CD4-positive, alpha-beta T cell treated with Interleukin-12 subunit alpha and Interleukin-12 subunit beta, for 1 hour (primary cell): ENCODE measurements at places on chromosomes 3 and 15.
A peak's percentile ranks its signal among the peaks of the same experiment; 100 is the strongest.

DNA sequence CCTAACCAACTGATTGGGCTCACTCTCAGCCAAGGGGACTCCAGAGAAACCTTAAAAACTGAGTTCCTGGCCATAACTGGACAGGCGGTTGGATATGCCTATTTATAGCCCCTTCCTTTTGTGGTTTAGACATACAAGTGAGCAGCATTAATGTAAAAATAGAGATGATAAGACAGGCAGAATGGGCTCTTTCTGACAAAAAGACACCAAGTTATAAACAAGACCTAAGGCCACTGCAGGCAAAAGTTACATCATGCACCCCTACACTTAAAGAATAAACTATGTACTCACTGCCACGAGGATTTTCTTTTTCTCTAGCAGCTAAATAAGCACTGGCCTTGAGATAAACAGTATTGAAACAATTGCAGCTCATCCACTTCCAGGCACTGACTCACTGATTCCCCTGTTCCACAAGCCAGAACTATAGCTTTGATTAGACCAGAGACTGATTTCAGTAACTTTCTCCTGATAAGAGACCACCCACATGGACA, 30.1 kb downstream of the SUCNR1 start:
- DNase-seq = no peak

GRCh38 chr3:108319428-108320082, 23.2 kb downstream of the HHLA2 start:
- DNase-seq = no peak

- DNase-seq = peak; percentile 87
These were observed 35.4 kb downstream of the EHD4 start for GRCh38 chr15:41936649-41937567.

- no peak for DNase-seq
These were observed 610.8 kb downstream of the MECOM start for GRCh38 chr3:169052465-169053302.

GRCh38 chr15:101004986-101005747, 86.0 kb downstream of the LRRK1 start:
- DNase-seq = no peak

- no peak for DNase-seq
These were observed 1.8 kb downstream of the RBMS3 start for GRCh38 chr3:29282427-29283230.

DNA sequence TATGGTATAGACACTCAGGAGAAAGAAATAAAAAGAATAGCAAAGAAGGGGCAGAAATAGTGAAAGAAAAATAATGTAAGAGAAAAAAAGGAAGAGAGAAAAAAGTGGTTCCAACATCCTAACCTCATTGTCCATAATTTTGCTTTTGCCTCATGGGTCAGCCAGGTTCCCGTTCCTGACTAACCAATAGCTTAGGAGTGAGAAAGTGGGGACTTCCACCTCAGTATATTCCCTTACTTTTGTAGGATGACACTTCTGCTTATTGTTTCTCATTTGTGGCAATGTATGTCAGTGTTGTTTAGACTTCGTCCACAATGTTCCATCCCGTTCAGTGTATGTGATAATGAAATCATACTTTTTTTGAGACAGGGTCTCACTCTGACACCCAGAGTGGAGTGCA, 9.3 kb upstream of the SLC12A8 start:
- no peak for DNase-seq

DNA sequence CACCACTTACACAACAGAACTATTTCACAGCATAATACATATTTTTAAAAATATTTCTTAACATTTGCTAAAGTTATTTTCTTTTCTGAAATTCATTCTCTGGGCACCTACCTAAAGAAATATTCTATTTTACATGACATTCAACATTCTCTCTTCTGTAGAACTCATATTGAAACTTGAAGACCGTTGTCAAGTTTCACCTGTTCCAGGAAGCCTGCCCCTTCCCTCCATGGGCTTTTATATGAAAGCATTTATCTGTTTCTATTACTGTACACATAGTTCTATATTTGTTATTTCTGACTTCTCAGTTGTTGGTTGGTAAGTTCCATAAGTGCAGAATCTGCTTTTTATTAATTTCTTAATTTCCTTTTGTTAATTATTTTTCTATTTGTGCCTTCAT, 204.3 kb upstream of the ALCAM start:
- DNase-seq = no peak

DNA sequence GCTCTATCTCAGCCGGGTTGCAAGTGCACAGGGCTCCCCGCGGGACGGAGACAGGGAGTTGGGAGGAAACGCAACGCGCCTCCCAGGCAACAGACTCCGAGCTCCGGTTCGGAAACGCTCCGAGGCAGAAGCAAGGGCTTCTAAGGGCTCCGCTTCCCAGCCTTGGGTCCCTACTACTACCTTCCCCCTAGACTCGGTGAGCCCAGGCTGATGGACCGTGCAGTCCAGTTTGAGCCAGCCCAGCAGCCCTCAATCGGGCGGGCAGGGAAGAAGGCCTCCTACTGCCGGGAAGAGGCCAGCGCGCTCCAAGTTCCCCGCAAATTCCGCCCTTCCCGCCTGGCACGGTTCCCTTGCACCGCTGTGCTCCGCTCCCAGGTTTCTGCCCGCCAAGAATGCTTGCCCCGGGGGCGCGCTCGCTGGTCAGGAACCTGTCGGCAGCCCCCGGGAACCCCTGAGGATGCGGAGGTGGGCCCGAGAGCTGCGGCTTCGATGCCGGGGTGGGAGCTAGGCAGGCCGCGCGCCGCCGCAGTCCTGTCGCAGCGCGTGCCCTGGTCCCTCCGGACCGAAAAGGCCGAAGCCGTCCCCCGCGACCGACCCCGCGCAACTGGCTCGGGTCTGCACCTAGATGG, 728 bp downstream of the TRANK1 start:
- peak; percentile 26 for DNase-seq

DNA sequence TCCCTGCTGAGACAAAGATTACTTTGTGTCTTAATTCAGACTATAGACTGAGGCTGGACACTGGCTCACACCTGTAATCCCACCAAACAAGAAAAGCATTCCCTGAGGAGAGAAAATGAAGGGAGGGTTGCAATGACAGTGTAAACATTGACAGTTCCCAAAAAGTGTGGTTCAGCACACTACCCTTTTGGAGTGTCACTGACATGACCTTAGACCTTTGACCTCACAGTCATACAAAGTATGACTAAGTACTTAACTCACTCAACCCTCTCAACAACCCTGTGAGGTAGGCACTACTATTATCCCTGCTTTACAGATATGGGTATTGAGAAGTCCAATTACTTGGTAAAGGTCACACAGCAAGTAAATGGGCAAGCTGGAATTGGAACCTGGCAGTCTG, 341.7 kb downstream of the LRRC3B start:
- no peak for DNase-seq
